ENCODE measurements at places on chromosomes 5 and 9.
A peak's percentile ranks its signal among the peaks of the same experiment; 100 is the strongest.

DNA sequence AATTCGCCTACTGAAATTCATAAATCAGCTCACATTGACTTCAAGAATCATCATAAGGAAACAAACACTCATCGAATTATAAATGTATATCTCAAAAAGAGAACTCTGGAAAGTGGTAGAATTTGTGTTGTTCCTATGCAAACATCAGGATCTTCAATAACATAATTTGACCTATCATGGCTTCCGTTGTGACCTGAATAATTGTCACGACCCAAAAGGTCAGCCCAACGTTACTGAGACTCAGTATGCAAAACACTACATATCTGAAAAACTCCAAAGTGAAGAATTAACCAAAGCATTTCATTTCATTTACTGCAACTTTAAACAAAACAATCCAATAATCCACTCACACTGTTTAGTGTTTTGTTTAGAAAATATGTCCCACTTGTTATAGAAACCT lies 1.2 kb downstream of the RAPGEF6 start:
- DNase-seq: no peak

GRCh38 chr5:120528609-120529008 lies 64.5 kb downstream of the PRR16 start:
- no peak for DNase-seq

- no peak for DNase-seq
Measured at GRCh38 chr5:17190242-17190778, 27.1 kb upstream of the BASP1 start.

- peak; percentile 12 for DNase-seq
Measured at GRCh38 chr5:132557478-132558172, 848 bp downstream of the RAD50 start.

DNA sequence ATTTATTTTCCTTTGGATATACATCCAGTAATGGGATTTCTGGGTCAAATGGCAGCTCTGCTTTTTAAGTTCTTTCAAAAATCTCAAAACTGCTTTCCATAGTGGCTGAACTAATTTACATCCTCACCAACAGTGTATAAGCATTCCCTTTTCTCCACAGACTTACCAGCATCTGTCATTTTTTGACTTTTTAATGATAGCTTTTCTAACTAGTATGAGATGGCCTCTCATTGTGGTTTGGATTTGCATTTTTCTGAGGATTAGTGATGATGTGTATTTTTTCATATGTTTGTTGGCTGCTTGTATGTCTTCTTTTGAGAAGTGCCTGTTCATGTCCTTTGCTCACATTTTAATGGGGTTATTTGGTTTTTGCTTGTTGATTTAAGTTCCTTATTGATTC lies 90.0 kb upstream of the HMHB1 start:
- DNase-seq: no peak

- no peak for DNase-seq
Measured at GRCh38 chr5:139662617-139663016, 14.5 kb downstream of the CXXC5 start.

DNA sequence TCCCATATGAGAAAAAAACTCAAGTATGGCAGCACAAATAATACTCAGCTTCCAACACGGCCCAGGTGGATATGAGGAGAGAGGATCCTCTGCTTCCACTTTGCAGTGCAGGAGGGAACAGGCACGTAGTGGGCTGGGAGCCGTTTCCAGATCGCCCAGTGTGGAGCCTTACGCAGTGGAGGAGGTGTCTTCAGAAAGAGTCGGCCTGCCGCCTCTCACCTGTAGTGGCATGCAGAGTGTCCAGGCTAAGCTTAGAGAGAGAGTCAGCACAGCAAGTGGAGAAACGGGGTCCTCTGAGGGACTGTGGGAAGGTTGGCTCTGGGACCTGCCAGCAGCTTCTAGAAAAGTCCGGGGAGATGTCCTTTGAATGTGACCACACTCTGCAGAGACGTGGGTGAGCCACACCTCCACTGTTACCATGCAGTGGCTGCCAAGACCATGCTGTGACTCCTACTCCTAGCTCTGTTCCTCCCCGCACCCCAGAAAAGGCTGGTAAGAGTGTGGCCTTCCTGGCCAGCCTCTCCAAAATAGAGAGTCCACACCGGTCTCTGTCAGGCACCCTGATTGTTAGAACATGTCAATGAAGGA lies 3.5 kb upstream of the SEMA4D start:
- no peak for DNase-seq

DNA sequence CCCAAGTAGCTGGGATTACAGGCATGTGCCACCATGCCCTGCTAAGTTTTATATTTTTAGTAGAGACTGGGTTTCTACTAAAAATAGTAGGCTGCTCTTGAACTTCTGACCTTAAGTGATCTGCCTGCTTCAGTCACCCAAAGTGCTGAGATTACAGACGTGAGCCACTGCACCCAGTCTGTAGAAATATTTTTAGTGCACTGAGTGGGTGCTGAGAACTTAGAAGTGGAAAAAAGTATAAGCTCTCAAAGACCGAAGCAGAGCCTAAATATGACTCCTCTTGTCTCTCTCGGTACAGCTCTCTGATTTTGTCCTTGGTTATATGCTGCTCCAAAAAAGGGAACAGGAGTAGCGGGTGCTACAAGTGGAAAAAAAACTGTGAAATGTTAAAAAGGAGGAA lies 353.8 kb upstream of the IZUMO3 start:
- no peak for DNase-seq

- no peak for DNase-seq
Measured at GRCh38 chr5:133445744-133446143, 166.6 kb downstream of the FSTL4 start.

- DNase-seq: no peak
Measured at GRCh38 chr5:116632890-116633289, 58.3 kb upstream of the SEMA6A start.

DNA sequence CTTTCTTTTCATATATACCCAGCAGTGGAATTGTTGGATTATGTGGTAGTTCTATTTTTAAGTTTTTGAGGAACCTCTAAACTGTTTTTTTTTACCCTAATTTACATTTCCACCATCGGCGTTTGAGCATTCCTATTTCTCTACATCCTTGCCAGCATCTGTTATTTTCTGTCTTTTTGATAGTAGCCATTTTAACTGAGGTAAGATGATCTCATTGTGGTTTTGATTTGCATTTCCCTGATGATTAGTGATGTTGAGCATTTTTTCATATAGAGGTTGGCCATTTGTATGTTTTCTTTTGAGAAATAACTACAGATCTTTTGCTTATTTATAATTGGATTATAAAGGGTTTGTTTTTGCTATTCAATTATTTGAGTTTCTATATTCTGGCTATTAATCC lies 71.7 kb upstream of the TNC start:
- DNase-seq: no peak

DNA sequence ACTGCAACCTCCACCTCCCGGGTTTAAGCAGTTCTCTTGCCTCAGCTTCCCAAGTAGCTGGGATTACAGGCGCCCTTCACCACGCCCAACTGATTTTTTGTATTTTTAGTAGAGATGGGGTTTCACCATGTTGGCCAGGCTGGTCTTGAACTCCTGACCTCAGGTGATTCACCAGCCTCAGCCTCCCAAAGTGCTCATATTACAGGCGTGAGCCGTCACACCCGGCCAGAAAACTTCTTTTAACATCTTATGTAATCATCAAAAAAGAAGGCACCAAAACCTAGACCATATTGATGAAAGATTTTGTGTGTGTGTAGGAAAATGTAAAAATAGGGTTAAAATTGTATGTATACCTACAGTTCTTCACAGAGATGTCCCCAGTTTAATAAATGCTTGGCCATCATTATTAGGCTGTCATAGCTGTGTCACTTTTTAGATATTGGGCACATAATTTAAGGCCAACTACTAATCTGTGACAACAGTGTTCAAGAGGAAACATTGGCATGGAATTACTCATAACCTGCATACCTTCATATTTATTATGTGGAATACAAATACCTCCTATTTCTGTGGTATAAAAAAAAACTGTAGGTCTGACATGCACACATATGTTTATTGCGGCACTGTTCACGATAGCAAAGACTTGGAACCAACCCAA lies 44.4 kb downstream of the RAD50 start:
- DNase-seq: no peak

DNA sequence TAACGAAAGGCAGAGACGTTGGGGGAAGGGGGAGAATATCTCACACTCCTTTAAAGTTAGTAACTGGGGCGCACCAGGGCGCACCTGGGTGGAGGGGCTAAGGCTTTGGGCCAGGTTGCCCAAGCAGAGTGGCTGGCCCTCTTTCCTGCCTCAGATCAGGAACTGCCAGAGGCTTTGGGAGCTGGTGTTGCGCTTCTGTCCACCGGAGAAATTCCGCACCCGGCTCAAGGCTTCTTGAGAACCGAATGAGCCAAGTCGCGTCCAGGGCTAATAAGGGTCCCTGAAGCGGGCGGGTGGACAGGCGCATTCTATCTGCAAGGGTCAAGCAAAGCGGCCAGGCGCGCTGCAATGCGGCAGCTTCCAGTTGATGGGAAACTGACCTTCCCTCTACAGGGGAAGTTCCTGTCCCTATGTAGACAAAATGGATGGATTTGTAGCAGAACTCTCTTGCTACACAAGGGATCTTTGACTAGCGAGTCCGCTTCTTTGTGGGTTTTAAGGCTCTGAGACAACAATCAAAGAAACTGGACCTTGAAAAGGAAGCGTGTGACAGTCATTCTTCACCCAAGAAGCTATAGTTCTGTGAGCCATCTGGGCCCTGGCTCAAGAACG lies 5.5 kb downstream of the PAX5 start:
- DNase-seq: no peak

GRCh38 chr5:5558638-5559527 lies 136.4 kb downstream of the ICE1 start:
- no peak for DNase-seq

DNA sequence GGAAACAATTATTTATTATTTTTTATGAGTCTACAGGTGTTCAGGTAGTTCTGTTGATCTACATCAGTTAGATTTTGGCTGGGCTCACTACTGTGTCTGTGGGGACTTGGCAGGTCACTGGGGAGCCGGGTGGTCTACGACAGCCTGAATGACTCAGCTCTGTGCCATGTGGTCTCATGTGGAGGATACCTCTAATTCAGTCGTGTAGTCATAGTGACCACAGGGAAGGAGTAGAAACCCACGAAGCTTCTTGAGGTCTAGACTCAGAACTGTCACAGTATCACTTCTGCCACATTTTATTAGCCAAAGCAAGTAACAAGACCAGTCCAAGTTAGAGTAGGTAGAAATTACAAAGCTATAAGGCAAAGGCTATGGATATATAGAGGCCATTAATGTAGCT lies 64.7 kb upstream of the GRAMD2B start:
- DNase-seq: no peak

DNA sequence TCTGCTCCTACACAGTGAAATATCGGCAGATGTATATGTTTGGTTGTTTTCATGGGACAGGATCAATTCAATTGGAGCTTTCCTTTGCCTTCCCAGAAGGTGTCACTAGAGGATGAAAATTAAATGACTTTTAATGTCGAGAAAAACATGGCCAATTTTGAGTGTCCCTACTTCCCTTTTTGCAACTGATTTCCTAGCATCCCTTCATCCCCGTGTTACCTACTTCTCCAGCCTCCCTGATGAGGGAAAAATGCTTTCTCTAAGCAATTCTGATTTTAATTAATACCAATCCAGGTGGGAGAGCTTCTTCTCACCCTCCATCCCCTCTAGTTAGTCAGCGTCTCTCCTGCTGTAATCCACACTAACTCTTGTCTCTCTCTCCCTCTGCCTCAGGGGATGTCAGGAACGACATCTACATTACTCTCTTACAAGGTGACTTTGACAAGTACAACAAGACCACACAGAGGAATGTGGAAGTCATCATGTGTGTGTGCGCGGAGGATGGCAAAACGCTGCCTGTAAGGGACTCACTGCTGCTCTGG lies 64.9 kb downstream of the DOCK2 start:
- DNase-seq: no peak

- DNase-seq: no peak
Measured at GRCh38 chr9:2345013-2345412, 276.6 kb upstream of the VLDLR start.

GRCh38 chr9:32550150-32550561 lies 2.0 kb upstream of the SMIM27 start:
- DNase-seq: no peak

DNA sequence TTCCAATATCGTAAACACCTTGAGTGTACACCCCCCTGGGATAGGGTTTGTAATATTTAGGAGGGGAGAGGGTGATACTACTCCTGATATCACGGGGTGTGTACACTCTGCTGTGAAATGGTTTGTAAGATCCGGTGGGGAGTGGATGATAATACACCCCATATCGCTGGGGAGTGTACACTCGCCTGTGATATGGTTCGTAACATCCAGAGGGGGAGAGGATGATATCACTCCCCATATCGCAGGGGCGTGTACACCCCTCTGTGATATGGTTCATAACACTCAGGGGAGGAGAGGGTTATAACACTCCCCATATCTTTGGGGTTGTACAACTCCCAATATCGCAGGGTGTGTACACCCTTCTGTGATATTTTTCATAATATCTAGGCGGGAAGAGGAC lies 33.8 kb upstream of the SLC25A48 start:
- no peak for DNase-seq

GRCh38 chr5:14871214-14872069 lies at the start of gene ANKH:
Gene ANKH, minus strand, starts transcription at chr5:14871778. Its CDS starts 331 bp downstream, at chr5:14871447.
- peak; percentile 74 for DNase-seq

GRCh38 chr5:17436350-17436749 lies 61.7 kb upstream of the TAF11L2 start:
- no peak for DNase-seq

DNA sequence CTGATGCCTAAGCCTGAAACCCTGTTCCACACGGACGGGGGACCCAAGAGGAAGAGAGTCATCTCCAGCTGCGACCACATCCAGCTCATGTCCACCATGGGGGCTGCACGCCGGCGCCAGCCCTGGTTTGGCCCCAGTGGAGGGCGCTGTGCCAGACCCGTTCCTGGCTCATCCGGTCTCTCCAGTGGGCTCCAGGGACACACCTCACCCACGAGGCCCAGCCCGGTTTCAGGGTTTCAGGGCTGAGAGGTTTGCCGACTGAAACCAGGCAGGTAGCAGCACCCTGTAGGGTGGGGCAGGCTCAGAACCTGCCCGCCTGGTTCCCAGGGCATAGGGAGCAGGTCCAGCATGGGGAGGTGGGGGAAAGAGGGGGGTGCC lies 71.4 kb upstream of the STXBP1 start:
- no peak for DNase-seq

DNA sequence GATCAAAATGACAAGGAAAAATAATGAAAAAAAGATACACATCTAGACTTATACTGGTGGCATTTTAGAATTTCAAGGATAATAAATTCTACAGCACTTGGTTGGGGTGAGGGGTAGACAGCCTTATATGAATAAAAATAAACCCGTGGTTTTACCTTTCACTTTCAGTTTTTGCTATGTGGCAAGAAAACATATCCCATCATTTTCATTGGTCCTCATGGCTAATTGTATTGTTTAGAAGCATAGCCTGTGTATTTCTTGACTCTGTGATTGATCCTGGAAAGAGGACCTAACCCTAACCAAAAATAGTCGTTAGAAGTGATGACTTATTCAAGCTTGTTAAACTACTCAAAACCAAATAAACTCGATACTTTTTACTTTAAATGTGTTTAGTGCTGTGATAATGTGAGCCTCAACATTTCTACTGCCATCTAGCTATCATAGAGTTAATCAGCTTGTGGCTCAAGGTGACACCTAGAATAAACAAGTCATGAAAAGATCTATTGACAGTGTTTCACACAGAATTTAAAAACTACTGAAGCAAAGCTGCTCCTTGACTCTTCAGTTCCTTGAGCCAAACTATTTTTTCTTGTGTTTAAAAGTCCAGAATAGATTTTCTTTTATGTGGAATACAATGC lies 153.3 kb upstream of the IZUMO3 start:
- DNase-seq: no peak
